ENCODE measurements at places on chromosomes 3 and 15.

- no peak for DNase-seq
Observed at GRCh38 chr15:77033729-77034671, 36.9 kb downstream of the TSPAN3 start.

- no peak for DNase-seq
Observed at GRCh38 chr3:7381741-7382140, 520.8 kb downstream of the GRM7 start.

DNA sequence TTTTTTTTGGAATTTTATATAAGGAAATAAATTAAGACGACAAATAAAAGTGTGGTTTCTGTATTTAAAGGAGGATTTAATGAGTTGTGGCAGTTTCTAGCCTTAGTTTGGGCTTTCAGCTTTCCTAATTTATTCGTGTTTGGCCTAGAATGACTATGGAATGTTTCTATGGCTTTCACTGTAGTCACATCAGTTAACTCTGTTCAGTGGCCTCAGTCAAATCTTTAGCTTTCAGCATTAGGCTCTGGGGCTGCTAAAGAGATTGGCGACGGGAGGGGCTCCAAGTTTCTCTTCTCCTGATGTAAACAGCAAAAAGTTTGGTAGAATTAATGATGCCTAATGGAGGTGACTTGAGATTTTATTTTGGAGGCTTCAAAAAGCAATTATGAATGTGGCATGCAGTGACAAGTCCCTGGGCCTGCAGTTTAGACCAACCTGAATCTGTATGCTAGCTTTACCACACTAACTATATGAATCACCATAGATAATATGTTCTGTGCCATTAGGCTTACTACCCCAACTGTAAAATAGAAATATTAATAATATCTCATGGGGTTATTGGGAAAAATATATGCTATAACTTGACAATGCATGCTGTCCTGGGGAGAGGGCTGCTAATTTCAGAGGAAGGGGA lies 47.1 kb upstream of the ADGRG7 start:
- DNase-seq: no peak

GRCh38 chr3:71874618-71875017 lies 89.7 kb upstream of the PROK2 start:
- DNase-seq: no peak

Data from T47D (cell line).